ENCODE measurements at places on chromosomes 6 and 20.

- DNase-seq = no peak
These were observed 542 bp downstream of the TUBE1 start for GRCh38 chr6:112086744-112087135.

- no peak for DNase-seq
These were observed 101.3 kb downstream of the SNX5 start for GRCh38 chr20:17867131-17867925.

DNA sequence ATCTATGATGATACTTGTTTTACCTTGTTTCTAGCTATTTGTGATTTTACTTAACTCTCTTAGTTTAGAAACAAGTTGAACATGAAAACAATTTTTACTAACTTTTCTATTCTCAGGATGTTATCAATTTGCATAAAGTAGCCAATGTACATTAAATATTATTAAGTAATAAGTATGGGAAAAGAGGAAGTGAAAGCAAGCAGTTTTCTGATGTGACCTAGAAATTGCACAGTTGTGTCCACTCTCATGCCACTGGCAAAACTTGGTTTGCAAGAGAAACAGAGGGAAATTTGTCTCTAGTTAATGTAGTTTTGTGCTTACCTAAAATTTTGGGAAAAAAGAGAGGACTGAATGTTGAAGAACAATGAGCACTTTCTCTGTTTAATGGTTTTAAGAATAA, 19.2 kb upstream of the TSPYL1 start:
- no peak for DNase-seq

DNA sequence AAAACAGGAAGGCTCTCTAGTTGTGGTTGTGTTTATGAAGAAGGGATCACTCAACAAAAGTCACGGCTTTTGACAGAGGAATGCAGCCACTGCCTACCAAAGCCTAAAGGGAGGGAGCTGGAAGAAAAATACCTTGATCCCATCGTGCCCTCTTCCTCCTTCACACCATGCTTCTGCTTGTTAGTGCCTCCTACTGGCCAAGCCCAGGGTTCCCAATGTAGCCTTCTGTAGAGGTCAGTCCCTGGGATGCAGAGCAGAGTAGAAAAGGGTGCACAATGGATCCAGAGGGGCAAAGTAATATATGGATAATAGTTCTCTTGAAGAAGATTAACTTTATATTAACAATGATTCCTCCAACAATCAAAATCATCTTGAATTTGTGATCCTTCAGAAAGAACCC, 293.5 kb upstream of the FERMT1 start:
- DNase-seq = no peak

DNA sequence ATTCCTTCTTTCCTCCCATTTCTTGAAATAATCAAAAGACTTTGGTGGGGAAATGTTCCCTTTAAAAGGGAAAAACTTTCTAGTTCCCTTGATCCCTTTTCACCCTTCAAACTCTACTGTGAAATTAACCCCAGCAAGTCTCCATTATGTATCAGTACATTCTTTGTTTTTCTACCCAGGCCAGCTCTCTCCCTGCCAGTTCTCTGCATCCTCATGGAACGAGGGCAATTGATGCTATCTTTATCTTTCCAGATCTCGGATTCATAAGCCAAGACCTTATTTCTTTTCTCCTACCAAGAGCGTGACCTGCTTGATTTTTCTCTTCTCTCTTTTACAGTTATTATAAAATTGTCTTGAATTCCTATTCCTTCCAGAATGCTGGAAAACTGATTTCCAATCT, 75.8 kb downstream of the ADGRB3 start:
- DNase-seq = no peak
